ENCODE measurements at places on chromosomes 12 and 14.

GRCh38 chr12:132535019-132535418, 45.1 kb downstream of the FBRSL1 start:
- no peak for DNase-seq

GRCh38 chr12:72747111-72747849, 475.1 kb downstream of the TRHDE start:
- no peak for DNase-seq

DNA sequence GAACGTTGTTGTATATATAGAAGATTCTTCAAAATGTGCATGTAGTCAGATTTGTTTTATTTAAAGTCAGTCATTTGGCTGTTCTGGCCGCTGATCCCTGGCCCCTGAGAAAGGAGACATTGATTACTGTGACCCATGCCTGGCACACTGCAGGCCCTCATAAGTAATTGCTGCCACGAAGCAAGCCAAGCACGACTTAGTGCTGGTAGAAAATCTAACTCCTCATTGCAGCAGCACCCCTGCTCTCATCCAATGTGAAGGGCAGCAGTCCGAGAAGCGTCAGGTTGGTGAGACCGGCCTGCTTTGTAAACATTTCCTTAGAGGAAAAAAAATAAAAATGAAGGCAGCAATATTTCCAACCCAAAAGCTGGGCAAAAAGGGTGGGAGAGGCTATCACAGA, 22.8 kb upstream of the TMTC2 start:
- DNase-seq: no peak

DNA sequence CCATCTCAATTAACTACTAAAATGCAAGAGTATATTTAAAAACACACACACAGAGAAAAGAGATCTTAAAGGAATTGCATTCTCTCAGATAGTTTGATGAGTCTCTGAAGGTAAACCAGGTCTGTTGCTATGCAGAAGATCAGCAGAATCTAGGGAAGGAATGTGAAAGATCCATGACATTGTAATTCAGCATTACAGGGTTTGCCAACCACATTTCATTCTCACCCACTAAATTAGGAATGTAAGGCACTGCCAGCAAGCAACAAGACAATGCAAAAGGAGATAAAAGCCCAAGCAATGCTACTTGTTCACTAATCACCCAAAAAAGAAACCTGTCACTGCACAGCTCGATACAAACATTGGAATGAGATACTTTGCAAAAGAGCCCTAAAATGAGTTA, 106.3 kb downstream of the LRIG3 start:
- no peak for DNase-seq

- no peak for DNase-seq
Observed at GRCh38 chr12:6819106-6820030, 2.3 kb upstream of the GPR162 start.
